ENCODE measurements at places on chromosomes 2 and 18. TPM values are rescaled to one million over a fixed set of nuclear protein-coding genes. Genes with fewer than 3 reads are reported as not detected.

DNA sequence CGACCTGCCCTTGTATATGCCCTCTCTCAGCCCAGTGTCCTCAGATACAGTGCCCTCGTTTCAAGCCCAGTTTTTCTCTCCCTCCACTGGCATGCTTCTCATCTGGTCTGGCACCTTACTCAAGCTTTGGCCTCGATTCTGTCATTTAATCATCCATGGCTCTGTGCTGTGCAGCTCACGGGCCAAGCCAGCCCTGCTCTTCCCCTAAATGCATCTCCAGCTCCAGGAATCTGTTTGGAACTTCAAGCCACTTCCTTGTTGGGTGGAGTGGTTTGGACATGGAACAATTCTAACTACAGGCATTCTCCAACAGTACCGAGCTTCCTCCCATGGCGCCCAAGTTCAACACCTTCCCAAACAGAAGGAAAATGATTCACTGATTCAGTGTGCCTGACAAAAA lies 76.7 kb upstream of the ZNF397 start:
- no peaks in the 10 kb centered on the region for H3K27me3 ChIP-seq
- no peaks in the 10 kb centered on the region for H3K36me3 ChIP-seq
- no peak overlapping the region for H3K27ac ChIP-seq
- H3K4me1 ChIP-seq: no peaks in the 10 kb centered on the region
- H3K4me3 ChIP-seq: no peak overlapping the region

DNA sequence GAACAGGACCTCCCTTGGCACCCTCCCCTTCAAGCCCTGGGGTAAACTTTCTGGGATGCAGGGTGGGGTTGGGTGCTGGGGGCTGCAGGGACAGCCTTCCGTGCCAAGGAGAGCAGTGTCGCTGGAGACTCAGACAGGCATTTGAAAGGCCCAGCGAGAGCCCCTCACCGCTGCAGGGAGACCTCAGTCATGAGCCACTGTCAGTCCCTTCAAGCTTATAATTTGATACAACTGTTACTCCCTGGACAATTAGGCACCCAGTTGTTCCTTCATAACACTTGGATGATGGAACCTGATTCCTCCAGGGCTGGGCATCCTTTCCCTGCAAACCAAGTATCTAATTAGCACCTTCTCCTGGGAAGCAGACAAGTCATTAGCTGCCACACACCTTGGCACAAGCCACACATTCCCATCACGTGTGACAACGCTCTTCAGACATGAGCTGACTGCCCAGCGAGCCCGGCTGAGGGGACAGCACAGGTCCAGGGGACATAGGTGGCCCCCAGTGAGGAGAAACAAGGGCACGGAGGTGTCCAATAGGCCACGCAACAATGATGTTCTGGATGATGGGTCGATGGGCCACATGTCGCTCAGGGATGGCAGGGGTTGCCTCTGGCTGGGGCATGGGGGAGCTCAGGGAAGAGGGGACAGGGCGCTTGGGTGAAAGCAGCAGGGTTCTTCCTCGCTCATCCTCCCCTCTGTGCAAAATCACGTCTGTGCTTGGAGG lies 59.6 kb downstream of the KCNF1 start:
- no peaks in the 10 kb centered on the region for H3K4me1 ChIP-seq
- no peak overlapping the region for H3K4me3 ChIP-seq
- DNase-seq: no peak
- H3K36me3 ChIP-seq: no peaks in the 10 kb centered on the region
- no peaks in the 10 kb centered on the region for H3K27me3 ChIP-seq
- no peak overlapping the region for H3K27ac ChIP-seq

DNA sequence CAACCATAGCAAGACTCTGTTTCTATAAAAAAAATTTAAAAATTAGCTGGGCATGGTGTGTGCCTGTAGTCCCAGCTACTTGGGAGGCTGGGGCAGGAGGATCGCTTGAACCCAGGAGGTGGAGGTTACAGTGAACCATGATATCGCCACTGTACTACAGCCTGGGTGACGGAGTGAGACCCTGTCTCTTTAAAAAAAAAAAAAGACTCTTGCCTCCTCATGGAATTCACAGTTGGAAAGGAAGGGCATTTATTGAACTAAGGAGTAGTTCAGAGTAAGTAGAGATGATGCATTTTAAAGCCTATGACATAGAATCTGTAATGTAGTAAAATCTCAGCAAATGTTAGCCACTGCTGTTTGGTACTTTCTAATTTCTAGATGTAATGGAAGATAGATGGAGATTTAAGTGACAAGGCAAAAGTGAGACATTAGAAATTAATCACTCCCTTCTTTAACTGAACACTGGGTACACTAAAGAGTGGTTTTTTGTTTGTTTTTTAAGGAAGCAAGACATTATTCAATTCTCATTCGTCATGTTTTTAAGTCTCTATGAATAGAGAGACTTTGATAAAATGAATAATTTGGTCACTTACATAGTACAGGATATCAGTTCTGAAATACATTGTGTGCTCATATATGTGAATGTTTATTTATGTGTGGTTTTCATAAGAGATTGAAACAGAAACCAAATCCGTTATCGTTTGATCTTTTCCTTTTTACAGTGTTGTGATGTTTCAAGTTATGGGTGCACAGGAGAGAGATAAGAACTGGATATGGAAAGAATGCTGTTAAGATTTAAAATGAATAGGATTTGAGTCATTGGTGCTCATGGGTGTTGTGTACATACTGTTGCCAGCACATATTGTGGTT lies 186.1 kb upstream of the STON1 start:
- no peaks in the 10 kb centered on the region for H3K27me3 ChIP-seq
- no peaks in the 10 kb centered on the region for H3K36me3 ChIP-seq
- peak; percentile 62 for DNase-seq
- no peak overlapping the region for H3K4me3 ChIP-seq
- H3K4me1 ChIP-seq: peaks cover 6% of the 10 kb centered on the region

DNA sequence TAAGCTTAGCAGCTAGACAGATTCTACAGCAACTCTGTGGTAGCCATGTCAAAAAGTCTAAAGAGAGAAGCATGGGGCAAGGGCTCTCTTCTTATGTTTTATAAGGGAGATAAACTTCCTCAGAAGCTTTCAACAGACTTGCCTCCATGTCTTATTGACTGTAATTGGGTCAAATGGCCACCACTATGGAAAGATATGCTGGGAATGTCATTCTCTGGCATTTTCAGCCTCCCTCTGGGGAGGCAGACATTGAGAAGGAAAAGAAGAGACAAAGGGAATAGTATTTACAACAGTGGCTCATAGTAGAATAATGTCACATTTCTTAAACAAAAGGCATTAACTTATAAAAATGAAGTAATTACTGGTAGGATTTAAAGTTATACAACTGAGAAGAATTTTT lies 1964.5 kb upstream of the PIK3C3 start:
- H3K4me3 ChIP-seq: no peak overlapping the region
- DNase-seq: no peak
- H3K27ac ChIP-seq: no peak overlapping the region
- H3K27me3 ChIP-seq: no peaks in the 10 kb centered on the region
- no peaks in the 10 kb centered on the region for H3K4me1 ChIP-seq
- H3K36me3 ChIP-seq: no peaks in the 10 kb centered on the region

DNA sequence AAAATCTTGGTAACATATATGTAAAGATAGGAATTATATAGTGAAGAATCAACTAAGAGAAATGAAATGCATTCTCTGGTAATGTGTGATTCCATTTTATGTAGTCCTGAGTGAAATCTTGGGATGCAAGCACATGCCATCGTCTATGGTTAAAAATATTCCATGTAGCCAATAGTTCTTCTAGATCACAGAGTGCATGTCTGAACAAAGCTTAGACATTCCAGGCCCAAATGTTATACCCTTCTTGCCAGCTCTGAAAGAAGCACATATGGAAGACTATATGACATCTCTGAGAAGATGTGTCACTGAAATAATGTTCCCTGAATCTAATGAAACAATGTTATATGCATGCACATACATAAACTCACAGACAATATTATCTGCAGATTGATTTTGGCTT lies 92.3 kb upstream of the TFPI start:
- H3K4me1 ChIP-seq: no peaks in the 10 kb centered on the region
- H3K36me3 ChIP-seq: no peaks in the 10 kb centered on the region
- H3K27ac ChIP-seq: no peak overlapping the region
- no peak overlapping the region for H3K4me3 ChIP-seq
- no peaks in the 10 kb centered on the region for H3K27me3 ChIP-seq
- no peak for DNase-seq

GRCh38 chr2:184654945-184655344 lies 56.6 kb downstream of the ZNF804A start:
- DNase-seq: no peak
- no peak overlapping the region for H3K4me3 ChIP-seq
- H3K4me1 ChIP-seq: no peaks in the 10 kb centered on the region
- no peak overlapping the region for H3K27ac ChIP-seq
- H3K36me3 ChIP-seq: no peaks in the 10 kb centered on the region

DNA sequence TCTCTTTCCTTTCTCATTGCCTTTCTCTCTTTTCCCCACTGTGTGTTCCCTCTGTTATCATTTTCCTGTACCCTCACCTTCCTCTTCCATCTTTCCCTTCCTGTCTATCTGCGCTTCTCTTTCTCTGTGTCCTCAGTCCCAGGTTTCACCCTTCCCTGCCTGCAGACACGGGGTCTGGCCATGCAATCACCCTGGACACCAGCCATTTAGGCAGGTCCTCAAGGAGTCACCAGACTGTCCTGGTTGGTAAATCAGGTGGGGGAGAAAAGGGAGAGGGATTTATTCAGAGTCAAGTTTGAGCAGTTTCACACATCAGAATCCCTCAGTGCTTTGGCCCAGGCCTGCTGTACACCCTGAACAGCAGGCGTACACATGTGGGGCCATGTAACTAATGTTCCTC lies 169.3 kb downstream of the ANKRD30B start:
- H3K4me1 ChIP-seq: peaks cover 1% of the 10 kb centered on the region
- H3K27ac ChIP-seq: no peak overlapping the region
- H3K27me3 ChIP-seq: no peaks in the 10 kb centered on the region
- H3K4me3 ChIP-seq: no peak overlapping the region
- DNase-seq: no peak

GRCh38 chr18:22466608-22467395 lies 49.1 kb upstream of the CTAGE1 start:
- H3K36me3 ChIP-seq: no peaks in the 10 kb centered on the region
- peak; percentile 75 for DNase-seq
- H3K27me3 ChIP-seq: no peaks in the 10 kb centered on the region
- H3K4me1 ChIP-seq: peaks cover 41% of the 10 kb centered on the region

DNA sequence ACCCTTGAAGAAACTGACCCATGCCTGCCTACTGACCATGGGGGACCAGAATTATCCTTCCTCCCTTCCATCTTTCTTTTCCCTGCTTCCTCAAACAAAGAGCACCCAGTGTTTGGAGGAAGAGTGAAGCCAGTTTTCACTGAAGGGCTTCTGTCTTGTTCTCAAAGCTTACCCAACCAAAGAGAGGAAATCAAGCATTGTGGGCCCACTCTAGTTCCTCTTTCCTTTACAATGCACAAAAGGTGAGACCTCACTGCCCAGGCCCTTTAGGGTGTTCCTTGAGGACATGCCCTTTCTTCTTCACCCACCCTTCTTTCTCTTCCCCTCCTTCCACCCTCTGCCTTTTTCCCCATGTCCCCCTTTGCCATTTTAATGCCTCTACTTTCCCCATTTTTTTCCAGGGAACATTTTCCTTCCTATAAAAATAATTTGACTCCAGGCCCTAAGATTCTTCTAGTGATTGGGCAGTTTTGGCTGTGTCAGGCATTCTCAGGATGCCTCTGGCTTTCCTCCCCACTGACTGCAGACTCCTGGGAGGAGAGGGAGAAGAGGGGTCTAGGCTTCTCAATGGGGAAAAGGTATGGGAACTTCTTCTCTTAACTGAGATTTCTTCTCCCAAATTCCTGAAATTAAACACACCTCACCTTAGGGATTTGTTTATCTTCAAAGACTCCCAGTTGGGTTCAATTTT lies 126.6 kb upstream of the RMDN2 start:
- no peak overlapping the region for H3K27ac ChIP-seq
- H3K27me3 ChIP-seq: no peaks in the 10 kb centered on the region
- DNase-seq: no peak

DNA sequence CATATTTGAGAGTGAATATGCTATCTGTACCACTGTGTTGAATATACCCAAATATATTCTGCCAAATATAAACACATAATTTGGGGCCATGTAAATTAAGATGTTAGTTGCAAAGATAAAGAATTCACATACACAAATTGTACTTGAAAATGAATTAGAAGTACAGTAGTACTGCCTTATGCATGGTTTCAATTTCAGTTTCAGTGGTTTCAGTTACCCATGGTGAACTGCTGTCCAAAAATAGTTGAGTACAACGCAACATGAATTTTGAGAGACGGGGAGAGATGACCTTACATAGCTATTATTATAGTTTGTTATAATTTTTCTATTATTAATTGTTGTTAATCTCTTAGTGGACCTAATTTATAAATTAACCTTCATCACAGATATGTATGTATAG lies 1313.0 kb upstream of the FAM98A start:
- H3K4me1 ChIP-seq: no peaks in the 10 kb centered on the region
- H3K4me3 ChIP-seq: no peak overlapping the region
- H3K36me3 ChIP-seq: no peaks in the 10 kb centered on the region
- no peaks in the 10 kb centered on the region for H3K27me3 ChIP-seq
- DNase-seq: no peak

- H3K4me3 ChIP-seq: no peak overlapping the region
- H3K27me3 ChIP-seq: peaks cover 2% of the 10 kb centered on the region
- no peaks in the 10 kb centered on the region for H3K4me1 ChIP-seq
- no peak for DNase-seq
- H3K27ac ChIP-seq: no peak overlapping the region
- peaks cover 45% of the 10 kb centered on the region for H3K36me3 ChIP-seq
These were observed 60.9 kb upstream of the ACAA2 start for GRCh38 chr18:49874238-49874637.

DNA sequence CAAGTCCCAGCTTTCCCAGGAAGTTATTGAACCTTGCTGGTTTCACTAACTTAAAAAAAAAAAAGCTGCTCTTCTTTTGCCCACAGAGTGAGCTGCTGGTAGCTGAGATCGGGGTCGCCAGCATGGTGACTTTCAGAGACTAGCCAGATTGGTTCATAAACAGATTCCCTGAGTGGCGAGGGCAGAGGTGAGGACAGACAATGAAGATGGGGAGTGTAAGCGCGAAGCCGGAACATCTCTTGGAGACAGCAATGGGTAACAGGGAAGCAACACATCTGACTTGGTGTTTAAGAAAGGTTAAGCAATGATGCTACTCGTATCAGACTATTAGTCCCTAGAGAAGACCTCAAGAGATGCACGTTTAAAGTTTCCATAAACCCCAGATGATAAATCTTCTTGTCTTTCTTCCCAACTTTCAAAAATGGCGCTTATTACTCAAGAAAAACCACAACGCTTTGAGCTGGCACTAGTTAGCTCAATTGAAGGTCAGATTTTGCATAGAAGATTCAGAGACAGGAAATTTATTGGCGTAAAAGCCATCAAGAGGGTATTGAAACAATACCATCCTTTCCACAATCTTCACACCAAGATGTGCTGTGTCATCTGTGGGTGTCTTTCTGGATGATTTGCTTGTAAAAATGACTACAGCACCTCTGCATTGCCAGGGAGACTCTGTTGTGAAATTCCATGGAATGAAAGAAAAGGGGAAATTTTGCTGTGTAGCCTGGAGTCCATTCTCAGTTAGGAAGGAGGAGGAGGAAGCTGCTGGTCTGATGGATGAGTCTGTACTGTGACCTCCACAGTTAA lies 193.1 kb upstream of the CXCR4 start:
- no peak overlapping the region for H3K4me3 ChIP-seq
- DNase-seq: no peak
- no peak overlapping the region for H3K27ac ChIP-seq
- no peaks in the 10 kb centered on the region for H3K36me3 ChIP-seq
- no peaks in the 10 kb centered on the region for H3K27me3 ChIP-seq

GRCh38 chr2:57720728-57721627 lies 325.6 kb upstream of the VRK2 start:
- H3K27me3 ChIP-seq: no peaks in the 10 kb centered on the region
- no peak overlapping the region for H3K4me3 ChIP-seq
- H3K27ac ChIP-seq: no peak overlapping the region
- no peaks in the 10 kb centered on the region for H3K36me3 ChIP-seq

RAB27B gene
- polyA plus RNA-seq: 2.0 TPM

C2orf15 gene
- 4.9 TPM for polyA plus RNA-seq

OR6B2 gene
- polyA plus RNA-seq: not detected

LRRTM1 gene
- polyA plus RNA-seq: not detected

FMNL2 gene
- polyA plus RNA-seq: 7.0 TPM

C2orf76 gene
- polyA plus RNA-seq: 13.2 TPM

All from small intestine (tissue), 16 donors.